ENCODE measurements at places on chromosomes 3 and 15.

- DNase-seq = no peak
Measured at GRCh38 chr3:354432-354831, 157.9 kb downstream of the CHL1 start.

DNA sequence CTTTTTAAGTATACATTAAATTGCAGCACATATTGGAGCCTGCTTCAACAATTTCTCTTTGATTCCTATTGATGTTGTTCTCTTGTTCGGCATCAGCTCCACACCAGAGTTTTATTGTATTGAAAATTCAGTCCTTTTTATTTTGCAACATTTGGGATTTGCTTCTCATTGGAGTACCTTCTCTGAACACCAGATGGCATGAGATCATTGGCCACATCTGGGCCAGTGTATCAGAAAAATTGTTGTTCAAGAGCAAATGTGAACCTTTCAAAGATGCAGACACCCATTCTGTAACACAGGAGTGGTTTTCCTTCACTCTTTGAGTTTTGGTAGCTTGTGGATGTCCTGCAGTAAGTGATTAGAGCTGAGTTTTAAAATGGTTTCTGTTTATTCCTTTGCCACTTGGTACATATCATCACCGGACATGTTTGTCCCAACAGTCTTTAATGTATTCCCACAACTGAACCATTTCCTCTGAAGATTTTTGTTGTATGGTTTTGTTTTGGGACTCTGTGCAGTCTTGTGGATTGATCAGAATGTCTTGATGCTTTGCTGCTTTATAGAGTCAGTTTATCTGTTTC is 96.1 kb downstream of the MCTP2 start:
- DNase-seq = no peak

DNA sequence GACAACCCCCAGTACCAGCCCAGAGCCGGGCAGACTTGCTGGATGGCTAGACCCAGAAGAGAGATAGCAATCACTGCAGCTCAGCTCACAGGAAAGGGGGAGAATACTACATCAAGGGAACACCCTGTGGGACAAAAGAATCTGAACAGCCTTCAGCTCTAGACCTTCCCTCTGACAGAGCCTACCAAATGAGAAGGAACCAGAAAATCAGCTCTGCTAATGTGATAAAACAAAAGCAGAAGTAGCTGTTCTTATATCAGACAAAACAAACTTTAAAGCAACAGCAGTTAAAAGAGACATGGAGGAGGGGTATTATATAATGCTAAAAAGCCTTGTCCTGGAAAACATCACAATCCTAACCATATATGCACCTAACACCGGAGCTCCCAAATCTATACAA is 283.3 kb downstream of the KLF13 start:
- no peak for DNase-seq

- DNase-seq = no peak
Measured at GRCh38 chr3:172142051-172142863, 102.9 kb downstream of the FNDC3B start.
